ENCODE measurements at places on chromosomes 3 and 15.

- no peak for DNase-seq
Observed at GRCh38 chr3:21955406-21955805, 204.4 kb upstream of the ZNF385D start.

- peak; percentile 61 for DNase-seq
Observed at GRCh38 chr3:108406661-108407206, 103.7 kb downstream of the MYH15 start.

DNA sequence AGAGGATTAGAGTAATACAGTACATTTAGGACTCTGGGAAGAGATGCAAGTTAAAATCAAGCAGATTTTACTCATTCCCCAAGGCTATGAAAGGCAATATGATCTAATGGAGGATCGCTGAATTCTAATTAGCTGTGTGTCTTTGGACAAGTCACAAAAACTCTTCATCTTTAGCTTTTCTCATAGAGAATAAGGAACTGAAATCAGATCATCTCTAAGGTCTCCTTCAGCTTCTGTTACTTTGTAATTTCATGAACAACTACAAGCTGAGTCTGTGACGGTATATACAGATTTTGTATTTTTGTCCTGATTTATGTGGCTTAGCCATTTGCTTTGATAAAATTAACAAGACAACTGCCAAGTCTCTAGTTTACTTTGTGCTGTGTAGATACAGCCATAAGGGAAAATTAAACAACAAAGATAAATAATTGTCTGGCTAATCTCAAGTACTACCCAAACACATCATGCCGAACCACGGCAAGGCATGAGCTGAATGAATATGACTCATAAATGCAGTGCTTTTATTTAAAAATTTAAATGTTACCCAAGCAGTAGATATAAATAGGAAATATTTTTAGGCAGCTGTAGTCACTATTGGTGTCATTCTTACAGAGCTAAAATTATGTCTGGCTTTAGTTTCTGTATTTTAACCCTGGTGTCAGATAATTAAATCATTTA, 81.5 kb downstream of the GAP43 start:
- no peak for DNase-seq

- no peak for DNase-seq
Observed at GRCh38 chr15:39357480-39358268, 223.2 kb upstream of the THBS1 start.

DNA sequence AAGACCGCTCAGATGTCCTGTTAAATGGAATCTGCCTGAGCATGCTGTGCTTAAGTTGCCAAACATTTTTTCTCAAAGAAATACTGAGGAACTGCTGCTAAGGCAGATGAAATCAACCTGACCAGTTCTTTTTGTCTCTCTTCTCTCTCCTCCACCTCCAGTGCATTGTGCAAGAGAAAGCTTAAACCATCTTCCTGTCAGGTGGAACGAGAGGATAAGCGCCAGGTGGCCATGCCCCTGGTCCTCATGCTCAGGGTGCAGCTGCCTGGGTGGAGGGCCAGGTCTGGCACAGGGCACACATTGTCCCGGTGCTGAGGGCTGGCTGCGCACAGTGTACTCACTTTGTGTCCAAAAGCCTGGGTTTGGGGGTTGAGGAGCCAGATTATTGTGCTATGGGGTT, 176.2 kb upstream of the TP63 start:
- DNase-seq, result no peak

- peak; percentile 49 for DNase-seq
Observed at GRCh38 chr3:62188681-62189375, 184.5 kb downstream of the FEZF2 start.

GRCh38 chr3:32189693-32190092, 48.8 kb upstream of the CMTM8 start:
- no peak for DNase-seq

GRCh38 chr15:34588046-34588674, 4.7 kb upstream of the GOLGA8B start:
- DNase-seq, result peak; percentile 71

- DNase-seq, result no peak
Observed at GRCh38 chr15:39304931-39305728, 275.7 kb upstream of the THBS1 start.

DNA sequence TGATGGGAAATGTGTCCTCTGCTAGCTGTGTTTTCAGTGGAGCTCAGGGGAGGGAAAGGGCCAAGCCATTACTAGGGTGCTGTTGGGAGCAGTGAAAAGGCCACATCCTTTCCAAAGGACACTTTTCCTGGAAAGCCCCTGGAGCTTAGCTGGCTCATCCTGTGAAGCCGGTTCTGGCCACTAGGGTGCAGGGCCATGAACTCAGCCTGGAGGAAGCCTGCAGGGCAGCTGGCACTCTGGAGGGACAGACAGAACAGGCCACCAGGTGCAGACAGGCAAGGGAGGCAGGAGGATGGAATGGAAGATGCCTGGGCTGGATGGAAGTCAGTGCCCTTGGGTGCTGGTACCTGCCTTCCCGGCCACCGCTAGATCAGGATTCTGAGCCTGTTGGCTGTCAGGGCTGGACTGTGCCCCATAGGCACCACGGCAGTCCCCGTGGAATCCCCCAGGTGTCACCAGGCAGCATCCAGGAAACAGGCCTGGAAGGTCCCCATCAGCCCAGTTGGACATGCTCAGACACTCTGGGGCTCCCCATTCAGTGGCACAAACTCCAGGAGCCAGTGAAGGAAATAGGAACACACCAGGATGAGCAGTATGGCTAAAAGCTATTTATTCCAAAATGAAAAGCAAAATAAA, 76.2 kb upstream of the C2CD4B start:
- no peak for DNase-seq

GRCh38 chr3:117633207-117633606, 923.6 kb downstream of the TUSC7 start:
- DNase-seq, result no peak

DNA sequence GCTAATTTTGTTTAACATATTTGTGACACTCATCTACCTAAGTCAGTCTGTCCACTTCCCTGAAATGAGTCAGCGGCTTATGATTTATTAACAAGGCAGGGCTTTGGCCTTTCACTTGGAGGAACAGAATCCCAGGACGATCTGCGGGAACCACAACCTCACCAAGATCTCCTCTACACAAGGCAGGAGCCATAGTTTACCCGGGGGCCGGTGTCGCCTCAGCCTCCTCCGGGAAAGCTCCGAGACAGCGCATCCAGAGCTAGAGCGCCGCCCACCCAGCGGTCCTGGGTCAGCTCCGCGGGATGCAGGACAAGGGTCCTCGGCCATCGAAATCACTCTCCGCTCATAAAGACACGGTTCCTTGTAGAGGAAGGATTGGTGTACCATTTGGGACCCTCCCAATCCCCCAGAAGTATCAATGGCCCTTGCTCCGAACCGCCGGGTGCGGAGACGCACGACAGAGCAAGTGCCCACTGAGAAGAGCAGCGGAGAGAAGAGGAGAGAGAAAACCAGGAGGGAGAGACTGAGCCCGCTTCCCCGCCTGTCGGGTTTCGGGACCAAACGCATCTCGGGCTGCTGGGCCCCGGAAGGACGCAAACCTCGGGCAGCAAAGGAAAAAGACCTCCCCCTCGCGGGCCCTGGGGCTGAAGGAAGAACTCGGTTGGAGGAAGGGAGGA, 13.1 kb upstream of the ALCAM start:
- DNase-seq, result no peak

GRCh38 chr3:122988508-122988907, 39.1 kb downstream of the SEMA5B start:
- no peak for DNase-seq

DNA sequence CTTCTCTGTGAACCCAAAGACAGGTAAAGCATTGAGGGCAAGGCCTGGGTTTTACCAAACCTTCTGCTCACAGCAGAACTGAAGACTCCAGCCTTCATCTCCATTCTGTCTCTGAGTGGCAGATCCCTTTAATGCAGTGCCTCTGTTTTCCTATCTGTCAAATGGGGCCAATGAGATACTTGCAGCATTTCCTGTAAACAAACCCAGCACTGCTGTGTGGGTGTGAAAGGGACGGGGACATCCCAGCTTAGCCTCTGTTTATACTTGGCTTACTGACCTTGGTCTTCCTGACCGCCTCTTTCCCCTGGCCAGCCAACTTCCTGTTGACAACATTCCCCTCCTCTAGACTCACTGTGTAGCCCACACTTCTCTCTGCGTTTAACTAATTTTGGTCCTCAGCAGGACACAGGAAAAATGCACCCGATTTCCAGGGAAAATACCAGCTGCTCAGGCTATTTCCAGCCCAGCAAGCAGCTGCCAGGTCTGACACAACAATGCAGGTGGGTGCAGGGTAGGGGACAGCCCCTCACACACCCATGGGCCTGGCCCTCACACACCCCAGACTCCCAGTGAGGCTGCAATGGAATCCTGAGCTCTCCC, 105.9 kb upstream of the HERC1 start:
- peak; percentile 21 for DNase-seq

GRCh38 chr15:62909257-62909656, 133.3 kb upstream of the TPM1 start:
- no peak for DNase-seq

DNA sequence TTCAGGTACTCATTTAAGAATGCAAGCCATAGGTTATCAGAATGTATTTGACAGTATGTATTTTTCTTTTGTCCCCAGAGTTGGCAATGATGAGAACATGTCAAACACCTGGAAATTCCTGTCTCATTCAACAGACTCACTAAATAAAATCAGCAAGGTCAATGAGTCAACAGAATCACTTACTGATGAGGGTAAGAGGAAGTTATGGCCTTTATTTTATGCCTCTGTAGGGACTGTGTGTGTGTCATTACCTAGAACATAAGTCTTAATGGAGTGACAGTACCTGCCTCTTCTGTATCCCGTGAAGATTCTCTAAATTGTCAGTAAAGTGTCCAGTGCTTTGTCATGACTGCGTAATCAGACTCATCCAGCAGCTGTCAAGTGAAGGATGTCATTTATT, 77.5 kb downstream of the KLHL25 start:
- no peak for DNase-seq

Data from CD4-positive, alpha-beta T cell treated with Interleukin-15 for 4 hours (primary cell).